Iris pigment epithelial cell (primary cell): ENCODE measurements at places on chromosomes 6 and 20.

DNA sequence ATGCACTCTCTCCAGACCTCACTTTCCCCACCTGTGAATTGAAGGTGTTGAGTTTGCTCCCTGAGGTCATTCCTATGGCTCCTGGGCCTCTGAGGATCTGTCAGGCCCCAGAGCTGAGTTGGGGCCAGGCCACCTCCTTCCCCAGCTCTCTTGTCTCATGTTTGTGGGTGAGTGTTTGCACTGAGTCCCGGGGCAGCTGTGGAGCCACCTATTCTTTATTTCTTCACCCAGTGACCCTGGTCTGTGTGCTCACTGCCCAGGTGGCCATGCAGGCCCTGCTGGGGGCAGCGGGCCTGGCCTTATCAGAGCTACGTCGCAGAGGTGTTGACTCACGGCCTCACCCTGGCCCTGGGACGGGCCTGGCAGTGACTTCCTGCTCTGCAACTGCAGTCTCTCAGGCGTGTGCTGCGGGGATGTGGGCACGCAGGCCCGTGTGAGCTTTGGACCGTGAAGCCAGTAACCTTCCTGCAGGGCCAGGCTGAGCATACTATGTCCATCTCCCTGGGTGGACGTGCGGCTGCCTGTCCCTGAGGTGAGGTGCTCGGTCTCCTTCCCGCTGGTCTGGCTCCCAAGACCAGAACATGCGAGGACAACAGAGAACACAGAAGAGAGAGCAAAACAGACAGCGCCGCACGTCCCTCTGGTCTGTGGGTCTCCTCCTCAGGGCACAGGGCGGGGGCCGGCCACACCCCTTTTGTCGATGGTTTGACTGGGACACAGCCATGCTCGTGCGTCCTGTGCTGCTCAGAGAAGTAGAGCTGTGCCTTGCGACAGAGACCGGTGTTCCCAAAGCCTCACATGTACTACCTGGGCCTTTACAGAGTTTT lies 12.1 kb downstream of the TMEM181 start:
- DNase-seq = no peak

- DNase-seq = peak; percentile 84
These were observed 44.7 kb downstream of the NCOA3 start for GRCh38 chr20:47546184-47547033.

DNA sequence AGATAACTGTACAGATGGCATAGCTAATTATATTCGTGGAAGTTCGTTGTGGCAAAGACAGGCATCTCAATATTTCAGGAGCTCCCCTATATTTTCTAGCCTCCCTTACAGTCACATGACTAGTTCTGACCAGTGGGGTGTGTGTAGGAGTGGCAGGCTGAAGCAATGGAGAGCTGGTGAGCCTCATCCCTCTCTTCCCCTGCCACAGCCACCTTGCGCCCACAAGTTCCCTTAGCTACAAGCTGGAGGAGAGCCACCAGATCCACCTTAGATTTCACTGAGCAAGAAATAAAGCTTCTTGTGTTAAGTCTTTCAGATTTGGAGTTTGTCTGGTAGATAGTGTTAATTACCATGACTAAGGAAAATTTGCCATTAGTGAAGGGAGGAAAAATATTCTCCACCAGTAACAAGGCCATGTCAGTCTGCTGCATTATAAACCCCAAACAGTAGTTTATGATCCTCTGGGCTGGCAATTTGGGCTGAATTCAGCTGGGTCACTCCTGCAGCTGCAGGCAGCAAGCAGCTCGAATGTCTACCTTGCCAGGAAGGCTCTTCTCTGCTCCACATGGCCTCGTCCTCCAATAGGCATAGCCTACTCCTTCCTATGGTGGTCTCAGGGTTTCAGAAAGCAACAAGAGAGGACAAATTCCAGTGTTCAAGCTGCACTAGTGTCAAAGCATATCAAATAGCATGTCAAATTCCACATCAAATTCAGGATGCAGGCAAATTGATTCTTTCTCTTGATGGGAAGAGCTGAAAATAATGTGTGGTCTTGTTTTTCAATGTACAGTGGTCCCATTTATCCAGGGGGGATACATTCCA lies 7.4 kb upstream of the RBCK1 start:
- DNase-seq = no peak

DNA sequence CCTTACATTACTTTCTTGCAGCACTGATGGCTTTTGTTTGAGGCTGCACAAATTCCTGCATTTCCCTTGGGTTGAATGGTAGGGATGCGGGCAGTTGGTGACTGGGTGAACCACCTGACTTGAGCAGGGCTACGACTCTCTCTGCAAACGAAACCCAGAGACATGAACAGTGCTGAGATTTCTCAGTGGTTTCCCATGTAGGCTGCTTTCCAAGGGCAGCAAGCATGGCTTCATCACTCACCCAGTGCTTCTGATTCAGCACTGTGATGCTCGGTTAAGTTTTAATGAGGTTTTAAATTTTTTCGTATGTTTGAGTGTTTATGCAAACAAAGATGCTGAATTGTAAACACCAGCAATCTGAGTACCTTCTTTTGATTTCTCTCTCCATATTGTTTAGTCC lies 127.2 kb downstream of the MTHFD1L start:
- DNase-seq = no peak

DNA sequence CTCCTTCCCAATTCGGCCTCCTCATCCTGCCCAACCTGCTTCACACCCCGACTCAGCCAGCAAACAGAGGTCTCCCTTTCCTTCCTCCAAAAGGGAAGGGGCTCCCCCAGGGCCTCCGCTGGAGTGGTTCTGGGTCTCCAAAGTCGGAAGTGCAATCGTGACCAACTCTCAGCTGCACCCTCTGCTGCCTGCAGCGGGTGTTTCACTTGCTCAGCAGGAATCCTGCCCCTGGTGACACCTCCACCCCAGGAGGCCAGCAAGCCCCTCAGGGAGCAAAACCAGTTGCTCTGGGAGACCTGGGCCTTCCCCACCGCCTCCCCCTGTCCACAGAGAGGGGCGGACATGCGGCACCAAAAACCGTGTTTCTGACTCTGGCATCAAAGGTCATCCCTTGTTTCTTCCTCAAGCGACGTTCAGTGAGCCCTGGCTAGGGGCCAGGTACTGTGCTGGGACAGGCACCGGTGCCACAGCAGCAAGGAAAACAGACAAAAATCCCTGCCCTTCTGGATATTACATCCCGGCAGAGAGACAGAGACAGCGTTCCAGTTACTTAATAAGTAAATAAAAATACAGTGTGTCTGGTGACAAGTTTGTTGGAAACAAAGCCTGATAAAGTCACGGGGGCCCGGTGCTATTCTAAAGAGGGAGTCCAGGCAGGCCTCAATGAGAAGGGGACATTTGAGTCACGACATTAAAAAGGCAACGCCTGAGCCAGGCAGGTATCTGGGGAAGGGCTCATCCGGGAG lies 219.0 kb downstream of the BMP7 start:
- DNase-seq = no peak

DNA sequence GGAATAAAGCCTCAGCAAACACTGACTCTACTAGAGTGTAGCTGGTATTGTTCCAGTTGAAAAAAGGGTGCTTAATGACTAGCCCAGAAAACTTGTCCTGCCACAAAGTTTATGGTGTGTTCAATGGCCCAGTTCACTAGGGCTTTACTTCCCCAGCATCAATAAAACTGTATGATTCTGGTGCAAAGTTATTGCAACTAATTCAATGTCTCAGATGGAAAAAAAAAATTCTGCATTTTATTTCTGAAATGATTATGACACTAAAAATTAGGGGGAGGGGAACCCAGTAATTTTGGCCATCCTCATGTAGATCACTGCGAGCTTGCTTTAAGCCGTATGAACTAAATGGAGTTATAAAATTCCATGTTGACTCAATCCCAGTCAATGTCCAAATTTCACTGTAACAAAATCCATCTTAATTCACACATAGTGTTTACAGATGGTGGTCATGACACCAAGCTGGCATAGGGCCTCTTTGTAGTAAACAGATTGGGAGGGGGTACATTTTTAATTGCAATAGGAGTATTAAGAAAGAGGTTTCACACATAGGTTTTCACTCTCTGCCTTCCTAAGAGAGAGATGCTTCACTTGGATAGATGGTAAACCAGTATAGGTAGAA lies 41.2 kb downstream of the PTPRK start:
- no peak for DNase-seq

GRCh38 chr20:25288291-25289181 lies 40.7 kb downstream of the PYGB start:
- DNase-seq = no peak
